ENCODE measurements at places on chromosomes 2 and 18.

GRCh38 chr2:201909961-201910361, 103.6 kb downstream of the CDK15 start:
- no peak for DNase-seq

GRCh38 chr18:48776641-48777025, 174.1 kb downstream of the SMAD7 start:
- no peak for DNase-seq

- no peak for DNase-seq
Measured at GRCh38 chr2:206611736-206612135, 30.6 kb upstream of the FAM237A start.

DNA sequence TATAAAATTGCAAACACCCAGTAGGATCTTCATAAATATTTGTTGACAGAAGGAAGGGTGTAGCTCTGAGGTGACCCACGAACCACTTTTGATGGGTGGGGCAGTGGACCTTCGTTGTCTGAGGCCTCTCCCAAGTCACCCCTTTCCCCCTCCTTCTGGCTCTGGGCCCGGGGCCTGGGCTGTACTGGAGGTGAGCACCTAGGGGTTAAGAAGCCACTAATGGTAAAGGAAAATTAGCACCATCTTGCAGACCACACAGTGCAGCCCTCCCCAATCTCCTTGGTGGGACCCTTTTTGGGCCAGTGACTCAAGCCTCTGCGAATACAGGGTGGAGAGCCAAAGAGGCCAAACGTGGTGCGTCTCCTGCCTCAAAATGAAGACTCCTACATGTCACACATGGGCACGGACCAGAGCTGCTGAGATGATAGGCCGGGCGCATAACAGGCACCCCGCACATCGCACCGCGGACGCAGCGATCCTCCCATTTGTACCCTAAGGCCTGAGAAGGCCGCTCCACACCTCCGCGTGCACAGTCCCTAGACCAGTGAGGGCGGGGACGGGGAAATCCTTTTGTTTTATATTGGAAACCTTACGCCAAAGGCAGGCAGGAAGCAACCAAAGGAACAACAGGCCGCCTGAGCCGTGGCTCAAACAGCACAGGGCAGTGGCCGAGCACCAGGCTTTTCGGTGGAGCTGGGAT, 31.9 kb upstream of the ATP6V1B1 start:
- no peak for DNase-seq

- DNase-seq: no peak
Measured at GRCh38 chr2:234495251-234496054, 1.4 kb downstream of the ARL4C start.

DNA sequence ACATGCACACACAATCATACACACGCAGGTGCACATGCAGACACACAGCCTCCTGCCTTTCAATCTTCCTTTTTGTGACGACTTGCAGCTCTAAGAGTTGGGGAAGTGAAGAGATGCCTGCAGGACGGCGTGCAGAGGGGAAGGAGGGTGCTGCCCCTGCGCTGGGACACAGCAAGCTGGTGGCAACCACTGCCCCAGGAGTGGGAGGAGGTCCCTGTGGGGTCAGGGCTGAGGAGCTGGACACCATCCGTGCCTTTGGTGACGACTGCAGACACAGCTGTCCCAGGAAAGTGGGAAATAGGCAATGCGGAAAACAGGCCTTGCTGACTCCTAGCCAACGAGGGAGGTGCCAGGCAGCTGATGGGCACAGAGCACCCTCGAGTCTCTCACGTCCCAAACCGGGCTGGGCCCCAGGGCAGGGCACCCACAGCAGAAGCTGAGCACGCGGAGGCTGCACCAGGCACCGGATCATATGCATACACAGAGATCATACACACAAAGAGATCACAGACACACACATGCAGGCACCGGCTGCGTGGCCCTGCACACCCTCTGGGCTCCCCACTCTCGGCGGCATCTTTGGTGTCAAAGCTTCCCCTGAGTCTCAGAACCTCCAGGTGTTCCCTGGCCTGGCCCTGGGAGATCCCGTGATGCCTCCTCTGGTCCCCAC, 146.1 kb downstream of the PXDN start:
- DNase-seq: no peak

- no peak for DNase-seq
Measured at GRCh38 chr2:14673351-14673875, 40.9 kb downstream of the LRATD1 start.

DNA sequence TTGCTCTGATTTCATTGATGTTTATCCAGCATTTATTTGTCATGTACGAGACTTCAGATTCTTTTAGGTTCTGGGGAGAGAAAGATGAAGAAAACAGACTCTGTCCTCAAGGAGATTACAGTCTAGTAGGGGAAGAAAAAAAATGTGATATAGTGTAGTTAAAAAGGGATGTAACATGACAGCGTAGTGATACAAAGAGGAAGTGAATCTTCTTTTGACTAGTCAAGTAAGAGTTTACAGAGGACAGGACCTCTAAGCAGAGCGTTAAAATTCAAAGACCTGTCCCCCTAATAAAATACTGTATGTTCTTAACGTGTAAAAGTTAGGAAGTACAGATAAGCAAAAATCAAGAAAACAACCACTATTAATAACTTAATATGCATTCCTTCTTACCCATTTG, 47.7 kb downstream of the NCOA1 start:
- no peak for DNase-seq

DNA sequence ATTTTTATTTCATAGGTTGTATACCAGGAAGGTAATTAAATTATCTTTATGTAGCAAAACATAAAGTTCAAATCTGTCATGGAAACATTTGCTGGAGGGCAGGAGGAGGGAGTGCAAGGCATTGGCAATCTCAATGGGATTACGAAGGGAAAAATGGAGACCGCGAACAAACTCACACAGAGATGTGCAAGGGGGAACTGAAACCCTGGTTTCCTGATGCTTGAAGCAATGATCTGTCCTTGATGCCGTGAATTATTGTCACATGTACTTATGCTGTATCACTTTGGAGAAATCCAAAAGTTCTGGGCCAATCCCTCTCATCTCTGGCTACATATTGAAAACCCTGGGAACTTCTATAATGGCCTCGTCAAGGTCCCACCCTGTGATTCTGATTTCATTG, 65.0 kb upstream of the MFF start:
- no peak for DNase-seq

DNA sequence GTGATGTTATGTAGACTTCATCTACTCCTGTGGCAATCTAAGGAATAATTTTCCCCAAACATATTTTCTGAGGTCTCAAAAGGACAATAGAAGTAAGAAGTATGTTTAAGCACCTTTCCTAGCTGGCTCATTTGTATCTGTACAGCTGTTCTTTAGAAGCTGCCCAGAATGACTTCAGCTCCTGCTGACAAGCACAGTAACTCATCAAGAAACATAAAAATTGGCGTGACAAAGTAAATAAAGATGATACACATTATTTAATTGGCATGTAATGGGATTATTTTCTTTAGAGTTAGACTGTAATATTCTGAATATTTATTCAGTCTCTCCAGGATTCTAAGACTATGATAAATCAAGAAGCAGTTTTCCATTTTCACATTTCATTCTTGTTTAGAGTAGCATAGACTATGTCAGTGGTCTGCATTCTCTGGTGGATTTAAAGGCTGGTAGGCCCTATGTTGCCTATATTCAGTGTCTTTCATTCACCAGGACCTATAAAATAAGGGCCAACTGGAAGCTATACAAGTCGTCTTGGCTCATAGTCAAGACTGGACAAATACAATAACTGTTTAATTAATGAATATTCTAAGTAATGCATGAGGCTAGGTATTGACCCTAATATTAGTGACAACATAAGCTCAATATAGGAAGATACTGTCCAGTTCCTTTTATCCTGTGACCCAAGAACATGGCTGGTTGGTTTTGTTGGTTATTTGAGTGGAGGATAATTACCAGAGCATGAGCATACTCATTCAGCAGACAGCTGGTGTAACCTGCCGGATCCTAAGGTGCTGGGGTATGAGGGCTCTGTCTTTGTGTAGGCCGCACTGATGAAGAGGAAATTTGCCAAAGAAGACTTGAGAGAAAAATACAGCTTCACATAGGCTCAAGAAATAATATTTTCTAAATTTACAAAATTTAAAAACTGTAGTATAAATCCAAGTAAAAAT, 107.0 kb downstream of the PDE1A start:
- no peak for DNase-seq

DNA sequence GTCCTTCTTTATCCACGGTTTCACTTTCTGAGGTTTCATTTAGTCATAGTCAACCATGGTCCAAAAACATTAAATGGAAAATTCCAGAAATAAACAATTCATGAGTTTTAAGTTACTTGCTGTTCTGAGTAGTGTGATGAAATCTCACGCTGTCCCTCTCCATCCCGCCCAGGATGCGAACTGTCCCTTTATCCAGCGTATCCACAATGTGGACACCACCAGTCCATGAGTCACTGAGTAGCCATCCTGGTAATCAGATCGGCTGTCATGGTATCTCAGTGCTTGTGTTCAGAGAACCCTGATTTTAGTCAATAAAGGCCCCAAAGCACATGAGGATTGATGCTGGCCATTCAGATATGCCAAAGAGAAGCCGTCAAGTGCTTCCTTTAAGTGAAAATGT, 3.7 kb downstream of the SP140L start:
- DNase-seq: no peak

- DNase-seq: no peak
Measured at GRCh38 chr2:200051611-200051945, 96.2 kb downstream of the MAIP1 start.

DNA sequence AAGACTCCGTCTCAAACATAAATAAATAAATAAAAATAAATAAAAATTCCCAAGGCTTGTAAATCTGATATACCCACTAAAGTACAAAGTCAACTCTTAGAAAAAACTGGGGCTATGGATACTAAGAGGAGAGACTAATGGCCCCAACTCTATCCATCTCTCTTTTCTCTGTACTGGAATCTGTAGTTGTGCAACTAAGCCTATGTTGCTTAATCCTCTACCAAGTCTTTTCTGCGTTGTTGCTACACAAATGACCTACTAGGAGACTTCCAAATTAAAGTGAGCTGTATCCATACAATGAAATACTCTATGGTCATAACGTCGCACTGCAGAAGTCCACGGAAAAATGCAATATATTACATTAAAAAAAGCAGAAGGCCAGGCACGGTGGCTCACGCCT, 8.1 kb downstream of the MRPS5 start:
- DNase-seq: no peak

GRCh38 chr18:48782381-48782861, 168.3 kb downstream of the SMAD7 start:
- DNase-seq: no peak

- DNase-seq: no peak
Measured at GRCh38 chr2:212682937-212683336, 144.3 kb upstream of the ERBB4 start.

DNA sequence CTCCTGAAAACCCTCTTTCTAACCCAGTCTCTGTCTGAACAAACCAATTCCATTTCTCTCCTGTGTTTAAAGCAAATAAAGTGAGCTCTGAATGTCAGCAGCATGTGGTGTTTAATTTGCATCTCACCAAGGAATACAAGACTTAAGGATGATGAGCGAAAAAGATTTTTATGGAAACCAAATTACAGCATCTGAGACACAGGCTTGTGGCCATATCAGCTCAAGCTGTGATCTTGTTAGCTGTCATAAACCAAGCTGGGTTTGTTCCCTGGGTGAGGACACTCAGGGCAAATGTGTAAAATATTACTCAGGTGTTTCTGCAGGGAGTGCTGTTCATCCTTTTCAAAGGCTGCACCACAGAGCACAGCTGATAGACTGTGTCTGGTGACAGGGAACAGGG, 129.3 kb upstream of the REV1 start:
- DNase-seq: no peak

DNA sequence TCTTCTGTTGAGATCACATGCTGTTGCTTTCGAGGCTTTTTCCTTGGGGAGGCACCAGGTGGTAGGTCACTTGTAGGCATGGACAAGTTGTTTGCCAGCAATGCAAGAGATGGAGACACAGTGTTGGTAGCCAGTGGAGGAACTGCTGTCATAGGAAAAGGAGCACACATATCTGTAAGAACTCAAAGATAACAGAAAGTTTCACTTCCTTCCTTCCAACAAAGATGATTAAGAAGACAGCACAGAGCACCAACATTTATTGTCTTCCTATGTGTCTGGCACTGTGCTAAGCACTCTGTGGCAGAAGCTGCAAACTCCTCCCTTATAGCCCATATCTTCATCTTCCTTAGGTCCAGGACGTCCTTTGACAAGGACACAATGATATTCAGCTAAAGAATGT, 64.5 kb upstream of the AMMECR1L start:
- no peak for DNase-seq

DNA sequence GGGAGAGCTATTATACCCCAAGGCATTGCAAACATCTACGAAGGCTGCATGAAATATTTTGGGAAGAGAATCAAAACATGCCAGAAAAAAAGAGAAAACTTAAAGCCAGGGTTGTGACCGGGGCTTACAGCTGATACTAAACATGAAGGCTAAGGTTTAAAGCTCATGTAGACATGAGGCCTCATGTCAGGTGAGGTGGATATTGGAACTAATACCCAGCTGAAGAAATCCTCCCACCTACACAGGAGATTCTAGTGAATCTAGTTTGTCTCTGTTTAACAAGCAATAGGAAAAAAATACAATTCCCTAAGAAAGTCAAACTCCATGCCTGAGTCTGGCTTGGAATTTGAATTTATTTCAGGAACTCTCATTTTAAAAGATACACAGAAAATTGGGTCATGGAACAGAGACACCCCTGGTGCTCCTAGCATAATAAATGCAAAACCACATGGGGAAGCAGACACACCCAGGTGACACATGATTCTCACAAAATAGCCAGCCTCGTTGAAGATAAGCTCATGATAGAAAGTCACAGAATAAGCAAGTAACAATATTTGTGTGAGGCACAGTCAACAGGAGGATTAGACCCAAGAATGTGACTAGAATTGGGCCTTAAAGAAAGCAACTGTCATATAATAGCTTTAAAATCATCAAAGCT, 42.2 kb downstream of the UPP2 start:
- no peak for DNase-seq

DNA sequence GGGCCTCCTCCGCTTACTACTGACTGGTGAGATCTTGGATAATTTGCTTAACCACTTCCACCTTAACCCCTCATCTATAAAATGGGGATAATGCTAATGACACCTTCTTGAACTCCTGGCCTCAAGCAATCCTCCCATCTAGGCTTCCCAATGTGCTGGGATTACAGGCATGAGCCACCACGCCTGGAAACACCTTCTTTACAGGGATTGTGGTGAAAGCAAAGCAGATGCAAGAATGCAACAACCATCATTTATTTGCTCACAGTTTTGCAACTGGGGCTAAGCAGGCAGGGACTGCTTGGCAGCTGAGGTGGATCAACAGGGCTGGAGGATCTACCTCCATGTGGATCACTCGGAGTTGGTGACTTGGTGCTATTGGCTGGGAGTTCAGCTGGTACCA, 76.2 kb upstream of the ZNF532 start:
- DNase-seq: no peak

- DNase-seq: no peak
Measured at GRCh38 chr2:127139766-127140165, 32.8 kb upstream of the BIN1 start.

DNA sequence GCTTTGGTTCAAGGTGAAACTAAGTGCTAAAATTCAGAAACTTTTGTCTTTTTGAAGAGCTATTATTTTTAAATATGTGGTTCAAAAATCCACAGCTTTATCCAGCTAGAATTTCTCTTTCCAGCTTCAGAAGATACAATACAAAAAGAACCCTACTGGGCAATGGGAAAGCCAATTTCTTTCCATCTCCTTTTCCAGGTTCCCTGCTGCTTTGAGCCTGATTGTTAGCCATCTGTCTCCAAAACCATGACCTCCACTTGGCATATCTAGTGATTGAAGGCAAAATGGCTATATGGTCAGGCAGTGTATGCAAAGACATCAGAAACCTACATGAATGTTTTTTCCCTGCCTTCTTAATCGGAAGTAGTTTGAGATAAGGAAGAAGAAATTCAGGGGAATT, 134.1 kb downstream of the KCNH7 start:
- no peak for DNase-seq

GRCh38 chr2:120561379-120562035, 174.2 kb upstream of the GLI2 start:
- no peak for DNase-seq
